ENCODE measurements at places on chromosomes 5 and 9.

DNA sequence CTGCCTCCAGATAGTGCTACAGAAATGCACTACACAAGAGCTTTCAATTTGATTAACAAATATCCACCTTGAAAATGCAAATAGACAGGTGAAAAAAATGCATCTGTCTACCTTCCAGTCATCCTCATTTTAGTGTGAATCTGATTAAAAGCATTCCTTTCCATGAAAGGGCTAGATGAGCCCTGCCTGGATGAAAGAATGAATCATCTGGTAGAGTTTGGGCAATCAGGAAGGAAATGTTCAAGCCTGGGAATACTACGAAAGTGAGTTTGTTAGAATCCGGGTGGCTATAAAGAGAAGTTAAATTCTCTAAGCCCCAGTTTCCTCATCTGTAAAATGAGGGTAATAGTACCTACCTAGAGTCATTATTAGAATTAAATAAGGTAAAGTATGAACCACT is 142.6 kb downstream of the FAM114A2 start:
- no peak for DNase-seq

- no peak for DNase-seq
These were observed 28.6 kb upstream of the NSMF start for GRCh38 chr9:137487454-137488326.

DNA sequence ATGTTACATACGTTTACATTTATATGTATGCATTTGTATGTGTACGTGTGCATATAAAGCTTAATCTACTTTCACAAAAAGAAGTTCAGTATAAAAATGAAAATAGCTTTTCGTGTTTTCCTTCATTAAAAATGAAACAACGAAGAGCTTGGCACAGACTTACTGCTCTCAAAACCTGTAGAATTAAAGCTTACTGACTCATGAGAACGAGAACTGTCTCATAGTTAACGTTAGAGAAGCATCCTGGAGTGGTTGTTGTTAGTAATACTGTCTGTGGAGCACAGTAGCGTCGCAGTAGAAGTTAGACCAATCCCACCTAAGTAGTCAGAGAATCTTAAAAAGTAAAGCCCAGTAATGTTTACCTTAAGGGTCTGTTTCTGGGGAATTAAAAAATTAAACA is 1.3 kb downstream of the MAT2B start:
- no peak for DNase-seq

DNA sequence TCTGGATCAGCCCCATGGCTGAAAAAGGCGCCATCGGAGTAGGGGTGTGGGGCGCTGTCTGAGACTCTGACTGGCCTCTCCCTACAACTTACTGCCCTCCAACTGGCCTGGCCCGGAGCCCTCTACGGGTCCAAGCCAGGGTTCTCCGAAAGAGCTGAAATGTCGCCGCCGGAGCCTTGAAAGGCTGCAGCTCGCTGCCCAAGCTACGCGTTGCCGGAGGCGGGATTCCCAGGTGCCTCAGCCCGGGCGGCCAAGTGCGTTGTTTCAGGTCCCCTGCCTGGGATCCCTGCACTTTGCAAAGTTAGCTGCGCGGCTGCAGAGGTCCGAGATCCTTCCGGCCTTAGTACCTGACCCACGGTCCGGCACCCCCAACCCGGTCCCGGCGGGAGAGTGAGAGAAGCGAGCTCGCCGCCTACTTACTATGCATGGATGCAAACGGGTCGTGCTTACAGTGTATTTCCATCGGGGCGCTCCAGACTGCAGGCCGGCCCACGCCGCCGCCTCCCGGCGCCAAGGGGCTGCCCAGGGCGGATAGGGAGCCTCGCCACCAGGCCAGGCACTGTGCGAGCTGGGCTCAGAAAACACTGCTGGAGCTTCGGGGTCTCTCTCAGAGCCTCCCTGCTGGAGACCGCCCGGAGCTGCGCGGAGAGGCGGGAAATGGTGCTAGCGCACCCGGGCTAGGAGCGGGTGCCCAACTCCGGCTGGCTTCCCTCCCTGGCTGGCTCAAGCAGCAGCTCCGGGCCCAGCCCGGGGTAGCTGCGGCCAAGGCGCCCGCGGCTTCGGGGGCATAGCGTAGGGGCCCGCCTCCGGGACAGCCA is 7.7 kb downstream of the PAX5 start:
- DNase-seq, result no peak

- DNase-seq, result no peak
These were observed 53.8 kb downstream of the TTC39B start for GRCh38 chr9:15253197-15253596.

Measured in suprapubic skin (tissue), 4 donors.